Left kidney (tissue), 8 donors: ENCODE measurements at places on chromosomes 13 and 19. TPM values are rescaled to one million over a fixed set of nuclear protein-coding genes. Genes with fewer than 3 reads are reported as not detected.

EVI5L gene
- polyA plus RNA-seq = 16.5 TPM

CNMD gene
- polyA plus RNA-seq = 1.4 TPM

EPS8L1 gene
- 56.7 TPM for polyA plus RNA-seq

GPR12 gene
- not detected for polyA plus RNA-seq

ATXN8OS gene
- polyA plus RNA-seq = 0.33 TPM

ERICH6B gene
- 4.0 TPM for polyA plus RNA-seq

PCDH20 gene
- polyA plus RNA-seq = 6.4 TPM

TJP3 gene
- 7.5 TPM for polyA plus RNA-seq

FPR3 gene
- 0.20 TPM for polyA plus RNA-seq

BRME1 gene
- polyA plus RNA-seq = 6.8 TPM

RFPL4AL1 gene
- polyA plus RNA-seq = 0.25 TPM

ZNF773 gene
- polyA plus RNA-seq = 16.6 TPM

CEBPA gene
- polyA plus RNA-seq = 4.3 TPM

DACT3 gene
- polyA plus RNA-seq = 24.5 TPM

ADM5 gene
- 1.3 TPM for polyA plus RNA-seq

NBEA gene
- polyA plus RNA-seq = 19.8 TPM

RFPL4A gene
- not detected for polyA plus RNA-seq

ATP8A2 gene
- 6.8 TPM for polyA plus RNA-seq

ZNF560 gene
- 1.3 TPM for polyA plus RNA-seq

TMEM255B gene
- 5.4 TPM for polyA plus RNA-seq

TPTE2 gene
- 0.57 TPM for polyA plus RNA-seq

PRODH2 gene
- 39.3 TPM for polyA plus RNA-seq

ASPDH gene
- polyA plus RNA-seq = 8.6 TPM

FAM32A gene
- 113 TPM for polyA plus RNA-seq

LHB gene
- 0.38 TPM for polyA plus RNA-seq

LGALS16 gene
- polyA plus RNA-seq = not detected

COX6B1 gene
- polyA plus RNA-seq = 300 TPM

C19orf85 gene
- polyA plus RNA-seq = not detected

SELENOV gene
- 10.1 TPM for polyA plus RNA-seq

TMPRSS9 gene
- polyA plus RNA-seq = 0.60 TPM

GTF3A gene
- 96.5 TPM for polyA plus RNA-seq

KLK13 gene
- polyA plus RNA-seq = 0.76 TPM
